ENCODE measurements at places on chromosomes 7 and 10.

- DNase-seq = no peak
Observed at GRCh38 chr7:40761762-40762560, 627.2 kb downstream of the SUGCT start.

DNA sequence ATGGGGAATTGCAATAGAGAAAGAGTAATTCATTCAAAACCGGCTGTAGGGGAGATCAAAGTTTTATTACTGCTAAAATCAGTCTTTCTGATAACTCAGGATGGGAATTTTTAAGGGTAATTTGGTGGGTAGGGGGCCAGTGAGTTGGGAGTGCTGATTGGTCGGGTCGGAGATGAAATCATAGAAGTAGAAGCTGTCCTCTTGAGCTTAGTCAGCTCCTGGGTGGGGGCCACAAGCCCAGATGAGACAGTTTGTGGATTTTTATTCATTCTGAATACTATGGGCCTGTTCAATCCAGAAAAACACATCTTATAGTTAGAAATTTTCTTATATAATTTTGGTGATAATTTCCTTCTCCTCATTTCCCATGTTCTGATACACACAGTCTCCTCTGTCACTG, 25.4 kb downstream of the CALD1 start:
- no peak for DNase-seq

- peak; percentile 28 for DNase-seq
Observed at GRCh38 chr7:120554960-120555571, 282.1 kb downstream of the KCND2 start.

GRCh38 chr7:87137271-87137670, 15.0 kb upstream of the DMTF1 start:
- DNase-seq = no peak

GRCh38 chr7:78279032-78279431, 480.5 kb downstream of the PHTF2 start:
- no peak for DNase-seq

GRCh38 chr10:65534771-65535170, 1391.1 kb upstream of the LRRTM3 start:
- DNase-seq = no peak

- DNase-seq = no peak
Observed at GRCh38 chr10:3048119-3049019, 19.0 kb upstream of the PFKP start.

- no peak for DNase-seq
Observed at GRCh38 chr10:130079614-130080460, 30.8 kb downstream of the C10orf143 start.

DNA sequence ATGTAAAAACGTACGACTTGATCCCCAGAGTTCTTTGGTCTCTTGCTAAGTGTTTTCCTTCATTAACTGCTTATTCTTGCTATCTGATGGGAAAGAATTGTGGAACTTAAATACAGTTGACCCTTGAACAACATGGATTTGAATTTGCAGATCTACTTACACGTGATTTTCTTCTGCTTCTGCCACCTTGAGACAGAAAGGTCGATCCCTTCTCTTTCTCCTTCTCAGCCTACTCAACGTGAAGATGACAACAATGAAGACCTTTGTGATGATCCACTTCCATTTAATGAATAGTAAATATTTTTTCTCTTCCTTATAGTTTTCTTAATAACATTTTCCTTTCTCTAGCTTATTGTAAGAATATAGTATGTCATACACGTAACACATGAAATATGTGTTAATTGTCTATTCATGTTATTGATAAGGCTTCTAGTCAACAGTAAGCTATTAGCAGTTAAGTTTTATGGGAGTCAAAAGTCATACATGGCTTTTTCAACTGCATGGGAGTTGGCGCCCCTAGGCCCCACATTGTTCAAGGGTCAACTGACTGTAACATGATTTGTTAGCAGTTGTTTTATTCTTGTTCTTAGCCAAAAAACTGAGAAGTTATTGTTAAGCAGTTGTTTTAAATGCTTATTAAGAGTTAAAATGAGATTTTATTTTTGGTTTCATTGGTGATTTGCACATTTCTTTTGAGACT, 11.2 kb downstream of the MKLN1 start:
- no peak for DNase-seq

DNA sequence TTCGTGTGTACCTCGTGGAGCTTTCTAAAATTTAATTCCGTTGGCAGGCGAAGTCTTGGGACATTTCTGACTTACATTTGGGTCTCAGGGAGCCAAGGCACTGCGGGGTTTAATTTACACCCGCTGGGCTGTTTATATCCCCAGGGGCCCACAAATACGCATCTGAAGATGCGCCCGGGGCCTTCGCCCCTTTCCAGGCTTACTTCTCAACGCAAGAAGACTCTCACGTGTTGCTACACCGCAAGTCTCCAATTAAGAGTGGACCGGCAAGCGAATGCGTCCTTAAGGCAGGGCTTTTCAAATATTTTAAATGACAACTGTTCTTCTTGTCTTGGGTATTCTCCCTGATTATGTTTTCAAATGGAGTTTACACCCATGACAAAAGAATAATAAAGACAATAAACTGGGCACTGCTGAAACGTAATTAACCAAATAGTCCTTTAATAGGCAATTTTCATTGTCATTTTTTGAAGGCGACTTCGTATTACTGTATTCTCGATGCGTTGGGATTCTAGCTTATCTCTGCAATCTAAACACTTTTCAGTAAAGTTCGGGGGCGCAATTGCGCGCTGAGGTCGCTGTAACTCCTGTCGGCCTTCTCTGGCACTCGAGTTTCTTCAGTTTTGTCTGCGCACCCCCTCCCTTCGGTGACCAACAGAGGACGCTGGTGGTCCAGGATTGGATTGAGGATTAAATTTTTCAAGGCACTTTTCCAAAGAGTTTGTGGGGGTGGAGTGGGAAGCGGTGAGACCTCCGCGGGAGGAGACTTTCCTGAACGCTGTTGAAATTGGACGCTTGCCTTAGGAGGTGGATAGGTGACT, 837 bp upstream of the IGFBP3 start:
- DNase-seq = no peak

GRCh38 chr10:92470026-92470425, 103.9 kb downstream of the IDE start:
- no peak for DNase-seq
